Thyroid gland (tissue), 4 donors: ENCODE measurements at places on chromosomes 11 and 22.

- DNase-seq: no peak
Measured at GRCh38 chr11:42631220-42631843, 680.5 kb upstream of the API5 start.

- peak; percentile 78 for DNase-seq
Measured at GRCh38 chr22:33302049-33302545, 243.9 kb upstream of the SYN3 start.

DNA sequence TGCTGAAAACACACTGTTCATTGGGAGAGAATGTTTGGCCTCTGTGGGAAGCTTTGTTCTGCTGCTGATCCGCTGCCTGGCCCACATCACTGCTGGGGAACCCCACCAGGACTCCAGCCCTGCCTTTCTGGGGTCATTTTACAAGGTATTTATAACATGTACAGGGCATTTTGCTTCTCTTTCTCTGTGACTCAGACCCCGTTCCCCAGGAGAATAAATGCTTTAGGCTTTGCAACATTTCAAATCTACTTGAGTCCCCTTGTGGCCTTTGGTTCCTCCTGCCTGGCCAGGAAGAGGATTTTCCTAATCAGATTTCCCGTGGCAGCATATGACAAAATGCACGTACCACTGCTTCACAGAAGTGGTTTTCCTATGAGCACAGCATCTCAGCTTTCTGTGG, 43.0 kb downstream of the BTG4 start:
- no peak for DNase-seq

DNA sequence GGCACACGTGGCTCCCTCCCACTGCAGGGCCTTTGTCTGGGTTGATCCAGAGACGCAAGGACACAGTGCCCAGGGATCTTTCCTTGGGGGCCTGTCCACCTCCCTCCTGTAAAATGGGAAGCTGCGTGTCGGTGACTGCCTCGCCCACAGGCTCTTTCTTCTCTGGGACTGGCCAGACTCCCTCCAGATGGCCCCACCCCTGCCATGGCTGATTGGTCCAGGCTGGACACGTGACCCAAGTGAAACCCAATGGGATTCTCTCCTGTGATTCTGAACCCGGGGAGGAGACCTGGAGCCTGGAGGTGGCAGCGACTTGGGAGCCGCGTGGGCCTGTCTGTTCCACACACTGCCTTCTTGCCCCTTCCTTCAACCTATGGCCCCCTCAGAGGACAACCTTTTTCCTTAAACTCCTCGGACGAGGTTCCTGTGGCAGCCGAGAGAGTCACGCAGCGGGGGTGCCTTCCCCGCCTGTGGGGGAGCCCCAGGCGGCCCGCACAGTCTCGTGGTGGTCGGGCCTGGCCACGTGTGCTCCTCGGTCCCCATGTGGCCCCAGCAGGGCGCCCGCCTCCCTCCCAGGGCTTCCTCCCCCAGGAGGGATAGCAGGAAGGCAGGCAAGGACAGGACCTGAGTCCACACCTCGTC, 12.4 kb upstream of the MPPED1 start:
- DNase-seq: no peak

- DNase-seq: no peak
Measured at GRCh38 chr11:87484566-87484965, 446.8 kb downstream of the TMEM135 start.

- DNase-seq: no peak
Measured at GRCh38 chr11:77269484-77270123, 31.9 kb downstream of the GDPD4 start.

DNA sequence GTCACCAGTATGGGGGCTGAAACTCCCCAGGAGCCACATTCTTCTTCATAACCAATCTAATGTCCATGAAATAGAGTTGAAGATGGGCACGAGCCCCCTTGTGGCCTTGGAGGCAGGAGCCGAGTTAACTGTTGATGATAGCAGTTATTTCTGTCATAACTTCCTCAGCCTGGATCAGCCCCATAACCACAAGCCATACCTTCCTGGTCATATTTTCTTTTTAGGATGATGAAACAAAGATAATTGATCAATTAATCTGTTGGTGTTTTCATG, 65.0 kb upstream of the TTC12 start:
- DNase-seq: no peak

DNA sequence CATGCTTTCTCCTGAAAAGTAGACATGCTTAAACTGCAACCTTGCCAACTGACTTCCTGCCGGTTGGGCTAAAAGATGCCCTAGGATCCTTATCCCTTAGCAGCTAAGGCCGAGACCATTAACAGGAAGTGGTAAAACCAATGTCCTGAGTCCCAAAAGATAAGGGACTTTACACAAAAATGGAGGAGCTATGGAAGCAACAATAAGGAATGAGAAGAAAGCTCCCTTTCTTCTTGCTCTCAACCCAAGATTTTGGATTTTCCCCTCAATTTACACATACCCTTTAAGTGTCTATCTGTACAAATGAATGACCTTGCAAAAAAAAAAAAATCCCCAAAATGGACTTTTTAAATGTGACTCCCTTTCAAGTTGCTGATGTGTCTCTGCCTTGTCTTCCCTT, 11.1 kb downstream of the MRPL17 start:
- DNase-seq: no peak

DNA sequence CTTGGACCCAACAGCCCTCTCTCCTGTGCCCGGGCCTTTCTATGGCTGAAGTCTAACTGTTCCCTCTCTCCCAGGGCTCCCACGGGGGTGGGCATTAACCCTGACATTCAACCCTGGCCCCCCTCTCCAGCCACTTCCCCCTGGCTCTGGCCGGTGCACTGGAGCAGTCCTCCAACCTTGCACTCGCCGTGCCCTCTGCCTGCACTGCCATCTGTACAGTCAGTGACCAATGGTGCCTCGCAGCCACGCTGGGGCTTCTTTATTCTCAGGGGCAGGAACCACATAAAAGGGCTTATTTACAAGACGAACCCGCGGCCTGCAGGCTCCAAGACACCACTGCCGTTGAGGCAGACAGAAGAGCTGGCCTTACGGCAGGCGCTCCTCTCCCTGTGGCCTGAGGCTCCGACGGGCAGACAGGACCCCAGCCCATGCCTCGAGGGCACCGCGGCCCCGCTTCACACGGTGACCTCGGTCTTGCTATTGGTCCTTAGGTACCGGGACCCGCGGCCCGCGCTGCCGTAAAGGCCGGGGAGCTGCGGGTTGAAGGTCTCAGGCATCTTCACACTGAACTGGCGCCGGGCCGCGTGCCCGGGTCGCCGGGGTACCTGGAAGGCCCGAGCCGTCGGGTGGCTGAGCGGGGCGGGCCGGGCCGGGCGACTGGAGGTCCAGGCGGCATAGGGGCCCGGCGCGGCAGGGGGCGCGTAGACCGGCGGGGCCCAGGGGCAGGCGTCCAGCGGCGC, 5.4 kb downstream of the SHISA8 start:
- DNase-seq: no peak

- no peak for DNase-seq
Measured at GRCh38 chr22:30832407-30832987, 136.1 kb downstream of the MORC2 start.

DNA sequence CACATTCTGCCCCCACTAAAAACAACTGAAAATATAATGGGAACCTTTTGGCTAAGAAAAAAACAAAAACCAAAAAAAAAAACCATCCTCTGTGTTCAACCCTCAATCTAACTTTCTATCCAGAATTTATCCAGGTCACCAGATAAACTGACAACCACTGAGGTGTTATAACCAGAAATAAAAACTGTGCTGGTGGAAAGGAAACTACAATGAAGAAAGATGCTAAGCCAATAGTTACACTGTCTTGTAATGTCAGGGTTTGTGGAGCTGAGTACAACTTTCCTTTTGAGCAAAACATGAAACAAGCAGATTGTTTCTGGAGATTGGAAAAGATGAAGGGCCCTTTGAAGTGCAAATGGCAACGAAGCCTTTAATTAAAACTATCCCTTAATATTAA, 50.8 kb downstream of the PRDM10 start:
- no peak for DNase-seq

GRCh38 chr11:119664063-119664572, 64.9 kb downstream of the NECTIN1 start:
- no peak for DNase-seq

DNA sequence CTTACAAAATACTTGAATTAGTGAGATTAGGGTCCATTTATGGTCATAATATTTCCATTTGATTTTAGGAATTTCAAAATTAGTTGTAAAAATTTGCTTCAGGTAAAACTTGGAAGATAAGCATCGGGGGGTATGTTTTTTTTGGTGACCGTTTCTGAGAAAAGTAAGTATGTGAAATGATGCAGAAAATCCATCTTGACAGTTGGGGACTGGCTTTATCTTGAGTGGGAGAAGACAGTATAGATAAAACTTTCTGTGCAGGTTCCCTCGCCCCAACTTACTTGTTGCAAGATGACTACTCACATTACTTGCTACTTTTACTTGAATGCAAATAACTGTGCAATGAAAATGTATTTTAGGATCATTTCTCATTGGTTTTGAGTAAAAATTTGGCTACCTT, 49.5 kb downstream of the DNAJC24 start:
- no peak for DNase-seq

DNA sequence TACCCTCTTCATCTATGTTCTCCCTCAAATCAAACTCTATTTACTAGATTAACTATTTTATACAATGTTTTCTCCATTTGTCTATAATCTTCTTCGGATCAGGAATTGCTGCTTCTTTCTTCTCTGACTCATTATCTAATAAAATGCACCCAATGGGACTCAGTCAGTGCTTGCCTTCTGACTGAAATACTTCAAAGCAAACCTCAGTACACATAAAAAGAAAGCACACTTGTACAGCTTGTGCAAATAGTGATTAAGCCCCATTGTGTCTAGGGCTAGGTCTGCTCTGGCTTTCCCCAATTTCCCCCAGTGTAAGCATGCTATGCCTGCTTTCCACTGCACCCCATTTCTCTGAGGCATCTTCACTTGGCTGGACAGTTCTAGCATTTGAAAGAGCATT, 118.6 kb upstream of the C11orf87 start:
- DNase-seq: no peak

DNA sequence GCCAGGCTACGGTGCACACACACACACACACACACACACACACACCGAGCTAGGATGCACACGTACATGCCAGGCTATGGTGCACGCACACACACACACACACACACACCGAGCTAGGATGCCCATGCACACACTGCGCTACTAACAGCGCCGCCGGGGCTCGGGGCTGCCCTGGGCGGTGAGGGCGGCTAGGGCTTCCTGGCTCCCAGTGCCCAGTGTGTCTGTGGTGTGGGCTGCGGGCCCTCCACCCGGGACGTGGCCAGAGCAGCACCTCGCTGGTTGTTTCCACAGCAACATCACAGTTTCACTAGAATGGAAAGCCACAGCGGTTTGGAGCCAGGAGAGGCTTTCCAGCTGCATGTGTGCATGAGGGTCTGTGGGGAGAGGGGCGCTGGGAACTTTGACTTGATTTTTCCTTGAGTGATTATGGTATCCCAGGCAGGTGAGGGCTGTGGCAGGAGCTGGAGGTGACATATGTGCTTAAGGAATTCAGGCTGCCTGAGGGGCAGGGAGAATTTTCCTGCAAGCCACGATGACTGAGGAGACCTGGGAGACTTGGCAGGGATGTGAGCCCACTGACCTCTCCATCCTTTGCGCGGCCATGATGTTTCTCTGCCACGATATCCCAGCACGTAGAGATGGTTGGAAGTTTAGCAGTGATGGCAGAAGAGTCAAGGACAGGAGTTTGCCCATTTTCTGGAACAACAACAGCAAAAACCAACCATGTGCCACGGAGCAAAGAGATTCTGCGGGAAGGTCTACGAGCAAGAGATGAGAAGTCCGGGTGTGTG, 195.9 kb downstream of the SNX19 start:
- DNase-seq: no peak

GRCh38 chr22:43289531-43289963, 53.6 kb downstream of the SCUBE1 start:
- peak; percentile 23 for DNase-seq

GRCh38 chr11:123601136-123601535, 53.3 kb downstream of the SCN3B start:
- no peak for DNase-seq

- DNase-seq: peak; percentile 35
Measured at GRCh38 chr22:17552737-17553136, 10.6 kb upstream of the SLC25A18 start.

- peak; percentile 32 for DNase-seq
Measured at GRCh38 chr11:124753205-124753604, 1.1 kb upstream of the VSIG2 start.
